T-helper 17 cell (primary cell): ENCODE measurements at places on chromosomes 4 and X.
A peak's percentile ranks its signal among the peaks of the same experiment; 100 is the strongest.

GRCh38 chrX:2391869-2392606 lies 108.7 kb downstream of the DHRSX start:
- DNase-seq: no peak

GRCh38 chrX:63561425-63561824 lies 210.3 kb upstream of the SPIN4 start:
- no peak for DNase-seq

DNA sequence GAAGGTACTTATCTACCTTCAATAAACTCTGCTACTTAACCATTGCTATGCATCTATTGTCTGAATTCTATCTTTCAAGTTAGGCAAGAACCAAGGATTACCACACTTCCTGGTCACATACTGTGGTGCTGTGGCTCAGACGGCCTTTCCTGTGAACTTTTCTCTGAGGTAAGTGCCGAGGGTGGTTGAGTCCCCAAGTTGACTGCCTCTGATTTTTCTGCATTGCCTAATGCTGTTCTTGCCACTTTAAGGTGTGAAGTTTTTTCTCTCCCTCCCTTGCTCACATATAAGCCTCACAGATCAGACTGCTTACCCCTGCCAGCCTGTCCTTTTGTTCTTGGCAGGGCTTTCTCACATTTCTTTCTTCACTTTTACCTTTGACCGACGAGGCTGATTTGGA lies 348.0 kb upstream of the POU3F4 start:
- no peak for DNase-seq

- no peak for DNase-seq
Observed at GRCh38 chrX:154349359-154349935, 25.0 kb downstream of the FLNA start.

DNA sequence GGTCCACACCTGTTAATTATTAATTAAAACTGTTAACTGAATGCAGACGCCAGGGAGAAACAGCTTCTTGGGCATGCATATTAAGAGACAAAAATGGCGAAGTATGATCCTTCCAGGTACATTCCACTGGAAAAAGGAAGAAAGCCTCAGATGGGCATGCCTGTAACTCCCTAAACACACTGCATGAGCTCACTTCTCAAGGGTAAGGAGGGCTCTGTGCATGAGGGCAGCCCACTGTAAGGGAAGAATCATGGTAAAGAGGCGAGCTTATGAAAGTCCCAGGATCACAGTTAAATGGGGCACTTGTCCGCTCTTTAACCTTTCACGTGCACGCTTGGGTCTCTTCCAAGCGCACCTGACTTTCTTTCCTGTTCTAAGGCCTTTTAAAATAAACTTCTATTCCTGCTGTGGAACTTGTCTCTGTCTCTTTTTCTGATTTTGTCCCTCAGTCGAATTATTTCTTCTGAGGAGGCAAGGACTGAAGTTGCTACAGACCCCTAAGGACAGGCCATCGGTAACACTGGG lies 321.7 kb downstream of the PPP1R2C start:
- no peak for DNase-seq

- DNase-seq: no peak
Observed at GRCh38 chrX:154488336-154489075, 1.9 kb downstream of the SLC10A3 start.

DNA sequence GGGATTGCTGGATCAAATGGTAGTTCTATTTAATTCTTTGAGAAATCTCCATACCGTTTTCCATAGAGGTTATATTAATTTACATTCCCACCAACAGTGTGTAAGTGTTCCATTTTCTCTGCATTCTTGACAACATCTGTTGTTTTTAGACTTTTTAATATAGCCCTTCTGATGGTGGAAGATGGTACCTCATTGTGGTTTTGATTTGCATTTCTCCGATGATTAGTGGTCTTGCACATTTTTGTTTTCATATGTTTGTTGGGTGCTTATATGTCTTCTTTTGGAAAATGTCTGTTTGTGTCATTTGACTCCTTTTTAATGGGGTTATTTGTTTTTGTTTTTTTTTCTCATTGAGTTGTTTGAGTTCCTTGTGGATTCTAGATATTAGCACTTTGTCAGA lies 75.3 kb upstream of the PUDP start:
- no peak for DNase-seq

DNA sequence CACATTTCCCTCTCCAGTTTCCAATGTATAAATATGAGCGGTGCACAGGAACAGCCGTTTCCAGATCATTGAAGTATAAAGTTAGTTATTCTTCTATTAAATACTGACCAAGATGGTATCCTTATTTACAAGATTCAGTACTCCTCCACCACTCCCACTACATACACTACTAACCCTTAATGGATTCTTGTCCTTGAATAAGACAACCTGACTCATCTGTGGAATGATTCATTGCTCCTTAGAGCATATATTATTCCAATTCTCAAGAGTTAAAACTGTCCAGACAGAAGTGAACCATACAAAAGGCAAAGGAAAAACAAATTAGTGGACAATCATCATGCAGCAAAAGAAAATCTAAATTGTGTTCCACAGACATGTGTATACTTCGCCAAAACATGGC lies 373.3 kb downstream of the IDS start:
- no peak for DNase-seq

- no peak for DNase-seq
Observed at GRCh38 chr4:159268607-159269006, 165.7 kb downstream of the RAPGEF2 start.

DNA sequence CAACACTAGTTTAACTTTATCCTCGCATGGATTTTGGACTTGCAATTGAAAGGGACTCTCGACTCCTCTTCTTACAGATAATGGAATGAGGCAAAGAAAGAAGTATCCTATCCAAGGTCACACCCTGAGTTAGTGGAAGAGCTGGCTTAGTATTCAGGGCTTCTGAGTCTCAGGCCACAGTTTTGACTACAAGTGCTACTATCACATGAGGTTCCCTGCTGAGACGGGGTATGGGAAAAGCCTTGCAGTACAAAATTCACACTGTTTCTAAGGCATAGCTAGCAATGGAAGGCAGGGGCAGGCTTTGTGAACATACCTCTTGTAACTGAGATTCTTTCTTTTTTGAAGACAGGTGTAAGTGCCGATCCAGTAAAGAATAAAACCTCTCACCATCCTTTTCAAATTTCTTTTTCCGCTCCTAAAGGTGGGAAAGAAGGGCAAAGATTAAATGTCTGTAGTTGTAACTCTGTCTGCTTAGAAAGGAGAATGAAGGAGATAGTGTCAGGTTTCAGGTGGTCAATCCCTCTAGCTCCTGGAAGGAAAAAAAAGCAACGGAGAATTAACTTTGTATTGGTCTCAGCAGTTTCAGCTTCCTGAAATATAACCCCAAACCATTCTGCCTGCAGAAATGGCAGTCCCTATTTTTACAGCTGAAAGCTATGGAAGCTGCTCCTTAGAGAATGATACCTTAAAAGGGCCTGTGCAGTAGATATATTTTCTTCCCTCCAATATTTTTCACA lies 199.0 kb downstream of the OPHN1 start:
- no peak for DNase-seq

- DNase-seq: no peak
Observed at GRCh38 chr4:165621983-165622382, 243.2 kb downstream of the CPE start.

DNA sequence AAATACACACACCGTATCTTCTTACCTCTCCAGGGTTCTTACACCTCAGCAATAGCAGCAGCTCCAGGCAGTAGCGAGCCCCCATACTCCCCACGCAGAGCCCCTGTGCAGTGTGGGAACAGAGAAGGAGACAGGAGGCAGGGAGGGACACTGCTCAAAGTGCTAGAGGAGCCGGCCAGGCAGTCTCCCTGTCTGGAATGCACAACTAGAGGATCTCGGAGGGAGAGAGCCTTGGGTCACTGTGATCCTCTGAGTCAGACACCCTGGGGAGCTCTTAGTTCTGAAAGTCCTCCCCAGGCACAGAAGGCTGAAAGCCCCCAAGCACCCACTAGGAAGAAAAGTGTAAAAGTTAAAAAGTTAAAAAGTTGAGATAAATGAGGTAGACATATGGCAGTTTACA lies 16.0 kb downstream of the AMELX start:
- no peak for DNase-seq

DNA sequence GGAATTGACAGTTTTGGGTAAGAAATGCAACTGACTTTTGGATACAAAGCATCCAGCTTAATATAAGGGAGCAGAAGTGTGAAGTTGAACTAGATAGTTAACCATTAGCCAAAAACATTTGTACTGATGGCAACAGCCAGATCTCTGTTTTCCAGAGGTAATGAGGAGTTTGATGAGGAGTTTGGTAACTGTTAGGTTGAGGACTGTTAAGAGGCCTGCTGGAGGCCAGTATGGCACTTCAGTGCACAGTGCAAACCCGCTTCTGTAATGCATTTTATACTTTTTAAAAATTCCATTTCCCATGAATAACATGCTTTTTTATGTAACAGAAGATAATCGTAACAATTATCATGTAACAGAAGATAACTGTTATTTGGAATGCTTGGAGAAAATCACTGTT lies 30.0 kb downstream of the CDKL5 start:
- DNase-seq: no peak

DNA sequence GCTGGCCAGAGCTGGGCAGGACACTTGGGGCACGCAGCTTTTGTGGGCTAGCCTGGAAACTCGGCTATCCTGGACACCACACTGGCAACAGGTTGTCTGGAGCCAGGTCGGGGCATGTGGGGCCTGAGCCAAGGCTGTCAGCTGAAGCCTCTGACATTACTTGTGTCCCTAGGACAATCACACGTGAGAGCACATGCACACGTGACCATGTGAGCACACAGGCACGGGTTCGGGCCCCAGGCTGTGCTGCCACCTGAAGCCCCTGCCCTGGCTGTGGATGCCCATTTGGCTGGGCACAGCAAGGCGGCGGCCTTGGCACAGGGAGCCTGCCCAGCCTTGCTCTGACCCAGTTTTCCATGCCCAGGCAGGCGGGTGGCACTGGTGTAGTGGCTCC lies 8.7 kb upstream of the FGFR3 start:
- DNase-seq: no peak

DNA sequence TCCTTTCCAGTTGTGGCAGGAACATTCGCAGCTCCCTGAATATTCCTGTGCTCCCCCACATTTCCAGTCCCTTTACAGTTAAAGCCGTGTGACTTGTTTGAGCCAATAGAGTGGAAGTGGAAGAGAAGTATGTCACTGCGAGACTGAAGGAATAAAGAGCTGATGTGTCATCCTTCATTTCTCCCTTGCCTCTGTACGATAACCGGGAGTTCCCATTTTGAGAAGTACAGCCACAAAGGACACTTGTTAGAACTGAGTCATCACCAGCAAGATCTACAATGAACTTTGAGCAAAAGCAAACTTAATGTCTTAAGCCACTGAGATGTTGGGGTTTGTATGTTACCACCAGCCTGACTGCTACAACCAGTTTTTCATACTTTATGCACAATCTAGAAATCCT lies 92.3 kb downstream of the SPRY1 start:
- no peak for DNase-seq

GRCh38 chrX:8783097-8783713 lies 18.0 kb downstream of the FAM9A start:
- DNase-seq: peak; percentile 7

DNA sequence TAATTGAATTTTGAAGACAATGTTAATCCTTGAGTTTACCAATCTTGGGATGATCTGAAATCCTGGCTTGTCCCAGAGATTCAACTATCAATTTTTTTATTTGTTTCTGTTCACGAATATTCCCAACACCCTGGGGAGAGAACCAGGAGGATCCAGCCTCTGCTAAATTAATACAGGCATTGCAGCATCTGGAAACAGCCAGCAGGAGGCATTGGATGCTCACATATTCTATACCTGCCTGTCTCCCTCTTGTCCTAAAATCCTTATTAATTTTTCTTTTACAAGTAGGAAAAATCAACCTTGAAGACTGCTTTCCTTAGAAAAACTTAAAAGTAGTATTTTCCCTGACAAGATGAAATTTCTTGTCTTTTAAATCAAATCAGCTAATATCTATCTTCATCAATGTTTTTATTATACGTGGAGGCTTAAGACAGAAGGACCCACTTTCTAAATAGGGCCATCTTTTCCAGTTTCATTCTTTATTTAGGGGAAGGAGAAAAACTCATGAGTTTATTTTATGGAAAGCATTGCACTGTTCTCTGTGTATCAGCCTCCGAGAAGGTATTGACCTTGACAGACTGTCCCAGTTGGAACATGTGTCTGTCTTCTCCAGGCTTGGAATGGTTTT lies 102.4 kb downstream of the CLNK start:
- DNase-seq: no peak

- no peak for DNase-seq
Observed at GRCh38 chr4:15373363-15373762, 54.5 kb upstream of the C1QTNF7 start.
